NCI-H345 (cell line): ENCODE measurements at places on chromosomes 1 and 21.
A peak's percentile ranks its signal among the peaks of the same experiment; 100 is the strongest.

- DNase-seq = no peak
These were observed 17.7 kb downstream of the NGF start for GRCh38 chr1:115320377-115320776.

DNA sequence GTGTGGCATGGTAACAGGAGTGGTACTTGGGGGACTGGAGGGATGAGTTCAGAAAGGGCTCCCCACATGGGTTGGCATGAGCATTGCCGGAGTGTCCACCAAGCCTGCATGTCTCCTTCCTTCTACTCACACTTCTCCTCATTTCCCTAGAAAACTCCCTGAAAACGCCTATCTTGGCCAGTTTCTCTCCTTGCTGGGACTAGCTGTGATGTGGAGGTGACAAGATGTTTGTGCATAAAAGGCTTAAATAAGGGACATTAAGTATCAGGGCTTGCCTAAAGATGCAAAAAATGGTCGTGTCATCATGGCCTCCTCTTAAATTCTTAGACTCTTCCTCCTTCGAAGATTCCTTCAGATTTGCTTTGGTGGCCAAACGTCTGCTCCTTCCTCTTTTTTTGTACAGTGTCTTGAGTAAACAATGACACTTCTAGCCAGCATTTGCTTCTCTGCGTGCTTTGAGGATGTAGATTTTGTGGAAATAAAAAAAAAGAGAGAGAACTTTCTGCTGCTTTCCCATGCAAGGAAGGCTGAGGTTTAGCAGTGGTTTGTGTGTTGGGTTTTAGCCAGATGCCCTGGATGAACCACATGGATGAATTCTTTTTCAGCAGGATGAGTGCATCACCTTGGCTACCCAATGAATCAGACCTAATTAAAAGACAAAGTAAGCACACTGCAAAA, 239.1 kb upstream of the IRF2BP2 start:
- DNase-seq = no peak

DNA sequence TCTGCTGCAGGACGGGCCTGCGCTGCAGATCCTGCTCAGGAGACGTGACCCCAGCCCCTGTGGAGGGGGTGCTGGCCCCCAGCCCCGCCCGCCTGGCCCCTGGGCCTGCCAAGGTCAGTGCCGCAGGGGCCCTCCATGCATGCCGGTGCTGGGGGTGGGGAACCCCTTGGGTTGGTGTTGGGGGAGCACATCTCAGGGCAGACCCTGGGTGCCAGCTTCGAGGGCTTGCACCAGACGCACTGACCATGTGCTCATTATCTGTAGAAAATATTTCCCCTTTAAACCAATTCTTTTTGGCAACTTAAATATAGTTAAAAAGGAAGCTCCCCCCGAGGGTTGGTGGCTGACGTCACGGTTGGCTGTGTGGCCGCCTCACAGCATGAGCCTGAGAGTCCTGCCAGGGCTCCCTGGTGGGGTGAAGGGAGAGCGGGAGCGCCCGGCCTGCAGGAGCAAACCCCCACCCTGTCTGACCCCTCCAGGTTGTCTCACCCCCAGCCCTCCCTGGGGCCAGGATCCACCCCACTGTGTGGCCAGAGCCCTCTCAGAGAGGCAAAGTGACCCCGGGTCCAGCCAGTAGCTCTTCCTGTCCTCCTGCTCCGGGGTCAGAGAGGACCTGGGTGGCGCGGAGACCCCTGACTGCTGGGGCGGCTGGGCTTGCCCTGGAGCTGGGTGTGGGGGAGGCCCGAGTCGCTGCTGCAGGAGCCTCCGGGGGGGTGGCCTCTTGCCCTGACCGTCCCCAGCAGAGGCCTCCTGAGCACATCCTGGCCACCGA, 5.3 kb upstream of the PFKL start:
- peak; percentile 45 for DNase-seq

DNA sequence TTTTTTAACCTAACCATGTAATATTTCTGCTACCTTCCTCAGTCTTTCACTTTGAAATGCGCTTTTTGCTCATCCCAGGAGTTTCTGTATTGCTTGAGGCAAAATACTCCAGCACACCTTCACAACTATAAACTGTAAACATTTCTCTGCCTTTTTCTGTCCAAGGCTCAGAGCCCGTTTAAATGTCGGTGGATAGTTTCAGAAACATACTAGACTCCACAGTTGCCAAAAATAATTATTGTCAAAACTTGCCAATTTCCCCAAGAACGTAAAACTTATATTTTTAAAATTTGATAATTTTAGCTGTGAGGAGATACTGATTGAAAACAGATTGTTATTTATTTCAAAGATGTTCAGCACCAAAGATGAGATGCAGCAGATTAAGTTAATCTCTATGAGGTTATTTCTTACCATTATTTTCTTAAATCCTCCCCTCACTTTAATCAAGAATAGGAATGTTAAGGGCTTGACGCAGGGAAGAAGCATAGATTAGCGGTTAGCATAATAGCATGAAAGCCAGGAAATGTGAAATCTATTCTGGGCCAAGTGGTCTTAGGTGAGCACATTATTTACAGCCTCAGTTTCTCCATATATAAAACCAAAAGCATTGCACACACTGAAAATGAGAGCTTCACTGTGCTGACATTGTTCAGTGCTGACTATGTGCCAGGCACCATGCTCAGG, 91.5 kb upstream of the ESRRG start:
- no peak for DNase-seq

DNA sequence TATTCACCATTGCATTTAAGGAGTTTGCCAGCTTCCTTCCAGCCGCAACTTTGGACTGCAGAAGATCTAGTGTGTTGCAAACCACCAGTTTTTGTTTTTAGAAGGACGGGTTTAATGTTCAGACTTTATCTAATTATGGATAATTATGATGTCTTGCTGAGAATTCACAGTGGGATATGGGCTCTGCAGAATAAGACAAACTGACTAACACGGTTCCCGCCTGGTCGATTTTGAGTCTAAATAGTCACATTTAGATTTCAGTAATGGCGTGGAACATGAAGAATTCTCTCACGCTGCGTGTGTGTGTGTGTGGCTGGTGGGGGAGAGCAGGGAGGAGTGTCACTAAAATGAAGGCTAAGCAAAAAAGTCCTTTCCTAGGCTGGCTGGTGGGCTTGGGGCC, 48.5 kb upstream of the DMRTB1 start:
- DNase-seq = no peak
